ENCODE measurements at places on chromosomes 6 and 20.

DNA sequence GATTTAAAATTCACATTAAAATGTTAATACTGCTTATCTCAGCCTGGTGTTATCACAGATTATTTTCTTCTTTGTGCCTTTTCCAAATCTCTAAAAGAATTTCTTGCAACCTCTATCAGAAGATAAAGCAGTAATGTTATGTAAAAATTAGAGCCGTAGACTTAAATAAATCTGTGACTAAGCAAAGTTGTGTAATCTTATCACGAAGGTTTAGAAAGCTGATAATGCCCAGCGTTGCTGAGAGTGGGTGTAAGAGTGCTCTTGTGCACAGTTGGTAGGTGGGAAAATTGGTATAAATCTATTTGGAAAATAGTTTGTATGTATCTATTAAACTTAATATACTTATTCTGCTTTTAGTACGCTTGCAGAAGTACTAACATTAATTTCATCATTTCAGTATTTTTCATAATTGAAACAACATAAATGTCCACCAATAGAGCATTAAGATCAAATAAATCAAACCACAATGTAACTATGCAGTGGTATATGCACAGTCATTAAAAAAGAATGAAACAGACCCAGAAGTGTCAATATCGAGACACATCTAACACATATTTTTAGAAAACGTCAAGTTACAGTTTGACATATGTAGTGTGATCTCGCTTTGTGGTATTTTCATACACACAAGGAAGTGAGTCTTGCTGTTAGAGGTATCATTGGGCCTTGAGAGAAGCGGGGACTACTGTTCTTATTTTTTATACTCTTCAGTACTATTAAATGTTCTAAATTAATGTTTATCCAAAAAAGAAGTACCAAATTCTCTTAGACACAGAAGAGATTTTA, 54.4 kb upstream of the PBOV1 start:
- no peak for DNase-seq

GRCh38 chr6:39083231-39083634, 31.8 kb downstream of the SAYSD1 start:
- no peak for DNase-seq

DNA sequence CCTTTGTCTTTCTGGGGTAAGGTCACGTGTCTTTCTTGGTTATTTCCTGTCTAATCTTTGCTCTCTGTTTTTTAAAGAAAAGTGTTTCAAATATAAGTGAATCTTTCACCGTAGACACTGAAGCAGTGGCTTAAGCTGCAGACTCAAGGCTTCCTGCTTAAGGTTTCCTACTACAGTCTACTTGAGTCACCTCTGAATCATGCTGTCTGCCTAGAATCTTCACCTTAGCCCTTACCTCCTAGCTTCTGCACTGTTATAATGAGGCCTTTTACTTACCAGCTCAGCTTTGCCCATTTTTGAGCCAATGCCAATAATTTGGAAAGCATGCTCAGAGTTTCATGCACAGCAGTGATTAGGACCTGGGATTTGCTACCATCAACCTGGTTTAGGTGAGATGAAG, 30.6 kb downstream of the ADGRF4 start:
- DNase-seq, result no peak

GRCh38 chr6:81875782-81876293, 123.4 kb upstream of the TENT5A start:
- no peak for DNase-seq

DNA sequence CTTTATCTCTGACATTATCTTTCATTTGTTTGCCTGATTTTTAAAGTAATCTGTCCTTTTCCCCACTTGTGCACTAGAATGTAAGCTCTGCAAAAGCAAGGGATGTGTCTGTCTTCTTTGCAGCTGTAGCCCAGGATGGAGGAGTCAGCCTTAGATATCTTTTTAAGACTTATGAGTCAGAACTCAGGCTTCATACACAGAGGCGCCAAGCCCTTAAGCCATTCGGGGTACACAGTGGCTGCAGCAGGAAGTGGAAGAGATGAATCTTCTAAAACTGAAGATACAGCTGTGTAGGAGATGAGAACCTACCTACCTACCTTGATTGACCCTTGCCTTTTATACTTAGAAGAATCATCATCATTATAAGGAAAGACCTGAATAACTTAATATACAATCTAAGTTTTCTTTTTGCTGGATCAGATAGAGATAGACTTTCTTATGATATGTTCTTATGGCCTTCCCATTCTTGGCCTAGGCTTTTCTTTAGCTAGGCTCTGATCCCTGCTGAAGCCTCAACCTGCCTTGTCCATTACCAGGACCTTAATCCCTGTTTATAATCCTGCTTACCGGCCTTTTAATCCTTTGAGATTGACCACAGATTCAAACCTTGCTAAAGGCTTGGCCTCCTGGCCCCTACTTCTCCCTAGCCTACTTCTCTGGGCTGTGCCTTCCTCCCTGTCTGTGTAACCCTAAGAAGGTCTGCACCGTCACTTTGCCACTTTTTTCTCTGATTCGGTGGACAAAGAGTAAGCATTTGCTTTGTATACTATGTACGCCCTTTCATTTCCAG, 304.5 kb downstream of the PRL start:
- DNase-seq, result no peak

- DNase-seq, result no peak
These were observed 14.8 kb downstream of the DDRGK1 start for GRCh38 chr20:3189561-3190131.

GRCh38 chr20:2059411-2059810, 42.2 kb upstream of the STK35 start:
- no peak for DNase-seq

- DNase-seq, result no peak
These were observed 332.5 kb downstream of the TAF4 start for GRCh38 chr20:61733216-61733615.

DNA sequence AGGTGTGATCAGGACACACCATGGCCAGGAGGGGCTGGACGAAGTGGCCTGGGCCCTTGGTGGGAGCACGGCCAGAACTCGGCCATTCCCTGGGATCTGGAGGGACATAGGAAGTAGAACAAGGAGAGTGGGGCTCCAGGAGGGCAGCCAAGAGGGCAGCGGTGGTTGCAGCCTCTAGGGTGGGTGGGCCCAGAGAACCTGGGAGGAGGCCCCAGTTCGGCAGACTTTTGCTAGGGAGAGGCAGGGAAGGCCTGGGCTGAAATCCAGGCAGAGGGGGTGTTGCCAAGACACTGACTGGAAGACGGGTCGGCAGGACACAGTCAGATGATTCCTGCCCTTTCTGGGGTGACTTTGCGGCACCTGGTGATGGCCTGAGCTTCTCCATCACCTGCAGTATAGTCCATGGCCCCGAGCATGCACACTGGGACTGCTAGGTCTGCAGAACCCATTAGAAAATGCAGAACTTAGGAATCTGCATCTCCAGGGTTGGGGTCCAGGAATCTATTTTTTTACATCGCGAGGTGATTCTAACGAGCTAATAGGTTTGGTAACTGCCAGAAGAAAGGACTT, 224.8 kb downstream of the SYNDIG1 start:
- DNase-seq, result no peak

DNA sequence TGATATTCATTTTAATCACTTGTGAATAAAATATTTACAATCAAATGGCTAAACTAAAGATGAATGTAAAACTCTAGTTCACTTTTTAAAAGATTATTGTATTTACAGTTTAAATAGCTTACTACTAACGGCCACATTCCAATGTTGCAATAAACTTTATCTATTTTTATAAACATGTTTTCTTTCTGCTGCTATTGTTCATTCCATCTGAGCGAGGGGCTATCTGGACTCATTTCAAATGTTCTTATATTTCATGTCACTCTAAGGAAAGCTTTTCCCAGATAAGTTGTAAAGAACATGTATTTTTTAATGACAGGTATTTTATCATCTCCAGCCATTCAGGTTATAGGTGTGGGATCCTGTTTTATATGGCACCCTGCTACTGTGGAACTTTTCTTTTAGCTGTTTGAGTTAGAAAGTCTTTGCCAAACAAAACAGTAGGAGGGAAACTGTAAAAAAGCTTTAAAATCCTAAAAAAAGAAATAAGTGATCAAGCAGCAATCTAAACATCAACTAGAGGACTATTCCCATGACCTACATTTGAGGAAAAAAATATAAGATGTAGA, 42.5 kb downstream of the HMGCLL1 start:
- no peak for DNase-seq

- DNase-seq, result no peak
These were observed 18.7 kb upstream of the PXDC1 start for GRCh38 chr6:3770023-3770720.

DNA sequence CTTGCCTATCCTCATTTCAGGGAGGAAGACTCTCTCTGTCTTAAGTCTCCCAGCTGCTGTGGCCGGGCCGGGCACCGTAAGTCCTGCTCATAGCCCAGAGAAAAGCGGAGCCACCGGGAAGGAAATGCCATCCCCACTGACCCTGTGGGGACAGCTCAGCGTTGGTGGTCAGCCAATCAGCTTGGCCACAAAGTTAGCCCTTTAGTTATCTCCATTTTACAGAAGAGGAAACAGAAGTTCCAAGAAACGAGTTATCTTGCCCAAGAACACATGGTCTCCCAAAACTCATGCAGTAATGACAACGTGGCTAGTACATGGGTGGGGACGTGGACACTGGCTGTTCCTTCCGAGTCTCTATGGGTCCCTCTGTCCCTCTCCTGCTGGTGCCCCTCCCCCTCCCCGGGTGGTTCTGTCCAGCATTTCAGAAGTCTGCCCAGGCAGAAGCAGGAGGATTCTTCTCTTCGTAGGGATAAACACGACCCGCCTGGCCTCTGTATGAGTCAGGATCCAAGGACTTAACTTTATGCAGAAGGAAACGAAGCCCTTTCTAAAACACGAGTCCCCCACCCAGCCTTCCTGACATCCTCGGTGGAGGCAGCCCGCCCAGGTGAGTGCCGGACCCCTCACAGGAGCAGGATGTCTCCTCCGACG, 273.8 kb downstream of the CDH4 start:
- no peak for DNase-seq

DNA sequence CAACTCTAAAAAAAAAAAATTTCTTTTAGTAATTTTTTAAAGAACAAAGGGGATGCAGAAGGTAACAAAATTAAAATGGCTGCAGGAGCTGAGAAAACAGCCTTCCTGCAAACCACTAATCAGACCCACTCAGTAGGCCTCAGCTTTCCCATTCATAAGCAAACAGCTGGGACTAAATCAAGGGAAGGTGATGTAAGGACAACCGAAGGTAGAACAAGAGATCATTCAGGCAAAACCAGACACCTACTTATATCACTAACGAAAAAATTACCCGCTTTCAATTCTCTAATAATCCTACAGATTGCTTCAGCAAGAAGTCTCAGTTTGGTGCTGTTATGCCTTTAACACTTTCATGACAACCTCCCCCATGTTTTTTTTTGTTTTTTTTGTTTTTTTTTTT, 124.0 kb downstream of the ZMYND8 start:
- DNase-seq, result no peak

- no peak for DNase-seq
These were observed 2.3 kb downstream of the POFUT1 start for GRCh38 chr20:32209850-32210605.

DNA sequence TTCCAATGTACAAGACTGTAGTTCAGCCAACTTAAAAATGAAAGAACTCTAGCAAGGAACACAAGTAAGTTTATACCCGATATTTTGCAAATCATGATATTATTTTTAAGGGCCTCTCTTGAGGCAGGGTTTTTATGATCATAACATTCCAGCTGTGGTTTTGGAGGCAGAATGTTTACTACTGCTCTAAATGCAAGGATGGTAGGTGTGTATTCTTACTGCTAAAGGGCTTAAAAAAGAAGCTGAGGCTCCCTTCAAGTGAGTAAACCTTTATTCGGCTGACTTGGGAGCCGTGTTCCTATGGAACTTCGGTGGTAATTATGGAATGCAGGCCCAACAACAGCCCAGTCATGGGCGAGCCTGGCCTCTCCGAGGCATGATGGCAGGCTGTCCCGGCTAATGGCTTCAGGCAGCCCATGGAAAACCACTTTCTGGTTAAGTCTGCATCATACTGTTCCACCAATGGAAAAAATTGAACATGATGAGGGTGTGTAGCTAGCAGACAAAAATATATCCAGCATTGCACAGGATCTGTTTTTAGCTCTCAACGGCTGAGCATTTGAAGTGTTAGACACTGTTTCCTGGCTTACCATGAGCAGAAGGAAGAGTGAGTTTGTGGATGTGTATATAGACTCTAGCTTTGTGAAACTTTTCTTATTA, 111.5 kb downstream of the TIAM2 start:
- DNase-seq, result no peak

DNA sequence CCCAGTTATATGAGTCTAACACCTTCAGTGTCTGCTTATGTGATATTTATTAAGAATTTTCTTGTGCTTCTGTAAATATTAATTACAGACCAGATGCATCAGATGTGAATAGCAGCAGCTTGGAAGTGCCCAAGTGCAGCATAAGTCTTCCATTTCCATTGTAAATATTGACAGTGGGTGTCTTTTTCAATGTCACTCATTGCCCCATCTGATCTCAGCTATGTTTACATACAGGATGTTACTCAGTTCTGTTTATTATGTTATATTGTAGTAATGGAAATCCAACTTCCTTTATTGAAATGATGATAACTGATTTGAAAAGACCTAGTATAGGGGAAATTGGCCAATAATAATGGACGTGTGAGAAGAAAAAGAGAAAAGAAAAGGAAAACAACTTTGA, 296.7 kb downstream of the SAMD5 start:
- DNase-seq, result no peak

GRCh38 chr6:4812068-4812467, 35.9 kb downstream of the CDYL start:
- no peak for DNase-seq

DNA sequence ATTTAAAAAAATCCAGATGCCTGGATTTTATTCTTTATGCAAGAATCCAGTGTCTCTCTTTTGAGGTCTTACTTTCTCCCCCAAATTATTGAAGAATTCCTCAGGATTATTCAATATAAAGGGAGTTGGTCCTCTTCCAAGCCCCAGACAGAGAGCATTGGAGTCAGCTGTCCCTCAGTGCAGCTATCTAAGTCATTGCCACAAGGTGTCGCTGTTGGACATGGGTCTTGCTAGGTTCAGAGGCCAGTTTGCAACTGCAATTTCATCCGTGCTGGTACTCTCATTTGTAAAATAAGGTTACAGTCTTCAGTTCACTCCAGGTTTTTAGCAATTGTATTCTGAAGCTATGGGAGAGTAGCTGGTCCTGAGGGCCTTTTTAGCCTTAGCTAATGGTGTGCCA, 27.8 kb downstream of the CCN2 start:
- DNase-seq, result peak; percentile 14

- no peak for DNase-seq
These were observed 290.9 kb downstream of the CD83 start for GRCh38 chr6:14408446-14408845.

GRCh38 chr6:34202329-34203201, 34.1 kb upstream of the HMGA1 start:
- DNase-seq, result no peak

- peak; percentile 60 for DNase-seq
These were observed 116.1 kb upstream of the TRAF3IP2 start for GRCh38 chr6:111721753-111722154.
